ENCODE measurements at places on chromosomes 1 and 21.

- no peak for DNase-seq
These were observed 36.7 kb upstream of the IGSF3 start for GRCh38 chr1:116704278-116704677.

GRCh38 chr1:215054266-215054665 is 28.3 kb upstream of the KCNK2 start:
- no peak for DNase-seq

- DNase-seq: no peak
These were observed 275.9 kb upstream of the C1orf105 start for GRCh38 chr1:172144445-172145061.

- DNase-seq: no peak
These were observed 55.5 kb upstream of the GALNT2 start for GRCh38 chr1:230011333-230012092.

- DNase-seq: no peak
These were observed 317.6 kb downstream of the PBX1 start for GRCh38 chr1:164876398-164877116.

- no peak for DNase-seq
These were observed 73.6 kb upstream of the CDC42BPA start for GRCh38 chr1:227391879-227392278.

DNA sequence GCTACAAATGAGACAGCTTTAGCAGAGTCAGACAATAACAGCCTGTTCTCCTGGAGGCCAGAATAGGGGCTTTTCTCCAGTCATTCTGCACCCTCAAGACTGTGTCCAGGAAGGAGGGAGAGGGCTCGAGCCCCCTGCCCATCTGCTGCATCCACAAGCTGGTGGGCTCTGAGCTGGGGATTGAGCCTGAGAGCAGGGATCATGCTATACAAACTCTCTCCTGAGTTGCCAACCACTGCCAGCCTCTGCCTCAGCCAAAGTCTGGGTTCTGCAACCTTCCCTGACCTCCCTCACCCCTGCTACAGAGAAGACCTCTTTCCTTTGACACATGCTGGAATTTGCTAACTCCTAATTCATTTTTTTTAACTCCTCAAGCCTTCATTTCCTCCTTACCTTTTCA is 14.8 kb upstream of the PPM1J start:
- DNase-seq: no peak

- no peak for DNase-seq
These were observed 106.2 kb upstream of the VAMP3 start for GRCh38 chr1:7664893-7665250.

GRCh38 chr1:72845981-72846380 is 563.6 kb upstream of the NEGR1 start:
- no peak for DNase-seq

- no peak for DNase-seq
These were observed 17.2 kb downstream of the DNAJC16 start for GRCh38 chr1:15543589-15544568.

DNA sequence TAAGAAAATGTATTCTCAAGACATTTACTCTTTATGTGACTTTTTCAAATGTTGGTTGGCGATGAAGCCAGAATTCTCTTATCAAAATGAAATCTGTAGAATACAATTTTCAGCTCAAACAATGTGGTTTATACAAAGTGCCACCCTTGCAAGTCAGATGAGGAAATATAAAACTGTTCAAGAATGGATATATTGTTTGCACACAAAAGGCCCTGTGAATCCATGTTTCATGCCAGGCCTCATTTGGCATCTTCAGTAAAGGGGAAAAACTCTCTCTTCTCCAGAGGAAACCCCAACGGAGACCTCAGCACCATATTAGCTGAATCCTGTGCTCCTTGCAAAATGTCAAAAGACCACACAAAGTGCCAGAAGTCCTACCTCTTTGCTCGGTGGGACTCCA is 310.4 kb downstream of the RRAGC start:
- no peak for DNase-seq

GRCh38 chr1:165408518-165408917 is 36.4 kb downstream of the RXRG start:
- DNase-seq: no peak

DNA sequence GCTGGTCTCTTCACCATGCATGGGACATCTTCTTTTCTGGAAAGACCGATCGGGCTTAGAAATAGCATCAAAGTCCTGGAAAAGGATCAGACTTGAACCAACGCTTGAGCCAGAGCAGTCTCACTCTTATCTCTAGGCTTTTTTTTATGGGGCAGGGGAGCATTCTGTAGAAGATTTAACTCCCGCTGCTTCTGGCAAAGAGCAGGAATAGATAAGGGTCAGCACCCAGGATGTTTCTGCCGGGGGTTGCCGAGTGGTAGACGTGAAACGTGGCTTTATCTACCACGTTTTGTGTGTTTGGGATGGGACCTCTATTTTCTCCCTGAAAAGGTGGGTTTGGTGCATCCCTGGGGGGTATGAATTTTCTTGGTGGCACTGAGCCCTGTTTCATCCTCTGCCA is 18.8 kb downstream of the SPSB1 start:
- DNase-seq: no peak

GRCh38 chr1:36937371-36937770 is 96.9 kb downstream of the GRIK3 start:
- DNase-seq: no peak

GRCh38 chr1:156999596-157000320 is 45.8 kb downstream of the ARHGEF11 start:
- no peak for DNase-seq

- no peak for DNase-seq
These were observed 137.6 kb upstream of the POGK start for GRCh38 chr1:166701603-166702100.

GRCh38 chr1:37098237-37098636 is 63.9 kb upstream of the GRIK3 start:
- DNase-seq: no peak
